Stimulated activated CD4-positive, alpha-beta T cell treated with anti-CD3 and anti-CD28 coated beads, Interleukin-12 subunit alpha, Interleukin-12 subunit beta, amount 100 ng/mL, for 24 hours (primary cell): ENCODE measurements at places on chromosomes 16 and 17.

DNA sequence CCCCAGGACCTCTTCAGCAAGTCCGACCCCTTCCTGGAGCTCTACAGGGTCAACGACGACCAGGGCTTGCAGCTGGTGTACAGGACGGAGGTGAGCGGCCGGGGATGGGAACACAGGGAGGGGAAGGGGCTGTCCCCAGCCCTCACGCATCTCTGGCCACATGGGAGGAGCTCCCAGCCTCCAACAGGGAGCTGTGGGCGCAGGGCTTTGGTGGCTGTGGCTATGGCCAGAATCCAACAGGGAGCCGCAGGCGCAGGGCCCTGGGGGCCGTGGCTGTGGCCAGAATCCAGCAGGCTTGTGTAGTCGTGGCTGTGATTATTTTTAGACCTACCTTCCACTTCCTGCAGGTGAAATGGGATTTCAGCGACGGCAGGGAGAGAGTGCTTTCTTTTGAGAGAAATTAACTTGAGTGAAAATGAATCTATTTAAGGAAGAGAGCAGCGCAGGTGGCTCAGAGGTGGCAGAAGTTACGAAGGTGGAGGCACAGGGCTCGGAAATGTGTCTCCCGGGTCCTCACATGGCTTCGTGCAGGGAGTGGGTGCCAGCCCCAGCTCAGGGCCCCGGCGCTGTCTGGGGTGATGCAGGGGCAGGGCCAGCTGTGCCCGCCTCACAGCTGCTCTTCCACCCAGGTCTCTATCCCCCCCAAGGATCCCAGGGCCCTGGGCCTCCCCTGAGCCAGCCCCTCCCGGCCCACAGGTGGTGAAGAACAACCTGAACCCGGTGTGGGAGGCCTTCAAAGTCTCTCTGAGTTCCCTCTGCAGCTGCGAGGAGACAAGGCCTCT is 9.4 kb downstream of the CPNE7 start:
- no peak for DNase-seq

DNA sequence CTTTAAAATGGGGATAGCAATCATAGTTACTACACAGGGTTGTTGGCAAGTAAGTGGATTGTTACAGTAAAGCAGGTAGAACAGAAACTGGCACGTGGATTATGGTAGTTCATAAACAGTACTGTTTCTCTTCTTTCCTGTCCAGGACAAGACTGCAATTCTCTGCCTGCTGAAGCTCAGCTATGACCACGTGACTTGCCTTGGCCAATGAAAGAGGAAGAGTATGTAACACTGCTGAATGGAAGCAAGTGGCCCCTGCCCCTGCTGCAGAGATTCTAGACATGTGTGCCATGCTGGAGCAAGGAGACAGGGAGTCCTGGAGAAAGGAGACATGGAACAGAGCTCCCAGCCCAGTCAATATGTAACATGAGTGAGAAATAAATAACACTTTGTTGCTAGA is 66.6 kb upstream of the TOX3 start:
- DNase-seq: no peak

DNA sequence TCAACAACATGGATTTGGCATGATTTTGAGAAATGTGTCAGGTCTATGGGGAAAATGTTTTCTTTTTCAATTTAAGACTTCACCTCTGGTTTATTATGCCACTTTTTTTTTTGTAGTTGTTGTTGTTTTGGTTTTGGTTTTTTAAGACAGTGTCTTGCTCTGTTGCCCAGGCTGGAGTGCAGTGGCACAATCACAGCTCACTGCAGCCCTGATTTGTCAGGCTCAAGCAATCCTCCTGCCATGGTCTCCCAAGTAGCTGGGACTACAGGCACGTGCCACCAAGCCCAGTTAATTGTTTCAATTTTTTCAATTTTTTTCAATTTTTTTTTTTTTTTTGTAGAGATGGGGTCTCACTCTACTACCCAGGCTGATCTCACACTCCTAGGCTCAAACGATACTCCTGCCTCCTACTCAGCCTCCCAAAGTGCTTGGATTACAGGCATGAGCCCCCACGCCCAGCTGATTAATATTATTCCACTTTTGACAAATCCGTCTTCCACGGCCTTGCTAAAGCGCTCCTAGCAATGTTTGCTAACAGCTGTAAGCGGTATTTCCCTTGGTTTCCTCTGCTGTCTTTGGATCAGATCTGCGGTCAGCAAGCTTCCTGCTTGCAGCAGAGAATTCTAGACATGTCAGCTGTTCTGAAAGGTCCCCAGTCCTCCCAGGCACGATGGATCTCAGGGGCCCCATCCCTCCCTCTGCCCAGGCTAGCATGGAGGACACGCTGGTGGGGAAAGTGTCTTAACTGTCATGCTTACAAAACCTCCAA is 7.0 kb upstream of the MILR1 start:
- DNase-seq: no peak

DNA sequence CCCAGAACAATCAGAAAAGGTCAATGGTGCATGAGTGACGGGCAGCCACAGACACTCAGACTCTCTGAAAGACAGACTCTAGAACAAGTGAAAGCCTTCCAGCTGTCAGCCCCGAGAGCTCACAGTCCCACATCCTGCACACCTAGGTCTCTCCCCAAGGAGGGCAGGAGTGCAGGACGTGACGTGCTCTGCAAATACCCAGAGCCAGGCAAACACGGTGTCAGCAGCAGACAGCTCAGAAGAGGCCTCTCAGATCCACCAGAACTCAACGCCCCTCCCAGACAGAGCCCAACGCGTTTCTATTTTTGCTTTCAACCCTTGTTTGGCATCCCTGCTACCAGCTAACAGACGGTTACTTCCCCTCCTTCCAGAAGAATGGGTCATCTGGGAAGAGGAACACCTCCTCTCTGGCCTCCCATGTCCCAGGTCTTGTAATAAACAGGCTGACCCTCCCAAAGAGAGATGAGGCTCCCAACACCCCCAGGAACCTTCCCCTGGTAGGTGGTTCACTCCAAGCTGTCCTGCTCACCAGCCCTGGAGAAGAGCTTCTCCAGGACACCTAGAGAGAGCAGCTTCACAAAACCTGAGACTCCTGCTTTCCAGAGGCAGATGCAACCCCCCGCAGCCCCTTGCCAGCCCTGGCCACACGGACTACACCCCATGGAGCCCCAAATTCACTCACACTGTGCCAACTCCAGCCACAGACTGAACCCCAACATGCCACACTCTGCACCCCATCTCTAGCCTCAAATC is 7.6 kb downstream of the PITPNM3 start:
- no peak for DNase-seq

DNA sequence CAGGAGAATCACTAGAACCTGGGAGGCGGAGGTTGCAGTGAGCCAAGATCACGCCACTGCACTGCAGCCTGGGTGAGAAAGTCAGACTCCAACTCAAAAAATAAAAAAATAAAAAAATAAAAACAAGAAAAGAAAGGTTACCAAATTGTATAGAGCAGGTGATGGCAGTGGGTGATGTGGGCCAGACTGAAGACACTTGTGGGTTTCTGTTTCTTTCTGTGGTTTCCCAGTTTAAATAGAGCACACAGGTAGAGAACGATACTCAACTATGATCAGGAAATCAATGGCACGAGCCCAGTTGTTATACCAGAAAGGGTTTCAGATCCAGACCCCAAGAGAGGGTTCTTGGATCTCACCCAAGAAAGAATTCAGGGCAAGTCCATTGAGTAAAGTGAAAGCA is 32.6 kb downstream of the NUBP1 start:
- DNase-seq: no peak
